ENCODE measurements at places on chromosomes 6 and 20.

DNA sequence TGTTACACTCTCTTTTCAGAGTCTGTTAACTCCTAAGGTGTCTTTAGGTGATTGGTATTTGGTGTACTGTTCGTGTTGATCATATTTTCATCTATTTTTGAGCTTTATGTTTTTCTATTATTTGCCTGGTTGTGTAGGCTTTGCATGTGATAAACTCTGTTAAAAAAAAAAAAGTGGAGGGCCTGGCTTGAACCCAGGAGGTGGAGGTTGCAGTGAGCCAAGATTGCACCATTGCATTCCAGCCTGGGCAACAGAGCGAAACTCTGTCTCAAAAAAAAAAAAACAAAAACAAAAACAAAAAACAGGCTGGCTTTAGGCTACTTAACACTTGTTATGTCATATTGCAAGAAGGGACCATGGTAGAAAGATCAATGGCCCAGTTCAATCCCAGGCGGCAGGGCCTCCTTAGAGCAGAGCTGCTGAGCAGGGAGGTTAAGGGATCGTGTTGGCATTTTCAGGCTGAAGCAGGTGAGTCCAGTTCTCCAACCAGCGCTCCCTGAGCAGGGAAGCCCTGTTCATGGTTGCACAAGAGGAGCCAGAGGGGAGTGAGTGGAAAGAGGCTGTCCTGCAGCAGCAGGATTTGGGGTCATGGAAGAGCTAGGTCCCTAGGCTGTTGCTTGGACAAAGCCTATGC is 8.5 kb downstream of the PYGB start:
- no peak for DNase-seq

DNA sequence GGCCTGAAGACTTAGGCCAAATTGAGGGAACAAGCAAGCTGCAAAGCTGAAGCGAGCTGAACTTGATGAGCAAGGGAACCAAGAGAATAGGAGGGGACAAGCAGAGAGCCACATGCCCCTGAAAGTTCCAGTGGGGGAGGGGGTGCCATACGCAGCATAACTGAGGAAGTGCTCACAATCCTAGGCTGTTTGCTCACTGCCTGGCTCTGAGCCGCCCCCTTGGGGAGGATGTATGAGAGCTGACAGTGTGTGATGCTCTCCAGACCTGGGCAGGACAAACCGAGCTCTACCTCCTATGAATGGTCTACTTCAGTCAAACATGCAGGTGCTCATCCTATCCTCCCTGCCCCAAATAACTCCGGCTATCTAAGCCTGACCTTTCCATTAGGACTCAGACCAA is 52.1 kb downstream of the FAXC start:
- no peak for DNase-seq

DNA sequence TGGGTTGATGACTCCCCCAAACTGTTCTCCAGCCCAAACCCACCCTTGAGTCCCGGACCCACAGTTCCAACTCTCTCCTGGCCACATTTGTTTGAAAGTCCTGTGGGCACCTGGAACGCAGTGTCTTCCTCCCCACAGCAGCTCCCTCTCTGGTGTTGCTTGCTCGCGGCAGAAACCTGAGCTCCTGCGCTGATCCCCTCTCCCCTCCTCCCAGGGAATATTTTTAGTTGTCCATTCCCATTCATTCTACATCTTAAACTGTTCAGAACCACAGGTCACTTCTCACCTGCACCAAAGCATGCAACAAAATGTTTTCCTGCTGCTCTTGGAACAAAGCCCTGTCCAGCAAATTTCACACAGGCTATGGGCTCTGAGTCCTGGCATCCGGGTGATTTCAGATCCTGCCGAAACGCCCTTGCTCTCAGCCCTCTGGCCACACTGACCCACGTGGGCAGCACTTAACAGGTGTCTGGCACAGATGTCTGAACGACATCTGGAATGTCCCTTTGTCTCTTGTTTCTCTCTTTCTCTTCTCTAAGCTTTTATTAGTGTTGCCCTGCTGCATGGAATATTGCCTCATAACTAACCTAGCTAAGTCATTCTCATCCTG is 27.0 kb upstream of the PMEPA1 start:
- peak; percentile 7 for DNase-seq

- DNase-seq, result peak; percentile 30
These were observed 984 bp downstream of the TNFRSF21 start for GRCh38 chr6:47308552-47309290.

- DNase-seq, result no peak
These were observed 49.8 kb upstream of the HEY2 start for GRCh38 chr6:125699591-125699990.

- DNase-seq, result peak; percentile 63
These were observed 27.9 kb upstream of the ZFP64 start for GRCh38 chr20:52219441-52219840.

- no peak for DNase-seq
These were observed 123.0 kb downstream of the BANF2 start for GRCh38 chr20:17822540-17823408.

DNA sequence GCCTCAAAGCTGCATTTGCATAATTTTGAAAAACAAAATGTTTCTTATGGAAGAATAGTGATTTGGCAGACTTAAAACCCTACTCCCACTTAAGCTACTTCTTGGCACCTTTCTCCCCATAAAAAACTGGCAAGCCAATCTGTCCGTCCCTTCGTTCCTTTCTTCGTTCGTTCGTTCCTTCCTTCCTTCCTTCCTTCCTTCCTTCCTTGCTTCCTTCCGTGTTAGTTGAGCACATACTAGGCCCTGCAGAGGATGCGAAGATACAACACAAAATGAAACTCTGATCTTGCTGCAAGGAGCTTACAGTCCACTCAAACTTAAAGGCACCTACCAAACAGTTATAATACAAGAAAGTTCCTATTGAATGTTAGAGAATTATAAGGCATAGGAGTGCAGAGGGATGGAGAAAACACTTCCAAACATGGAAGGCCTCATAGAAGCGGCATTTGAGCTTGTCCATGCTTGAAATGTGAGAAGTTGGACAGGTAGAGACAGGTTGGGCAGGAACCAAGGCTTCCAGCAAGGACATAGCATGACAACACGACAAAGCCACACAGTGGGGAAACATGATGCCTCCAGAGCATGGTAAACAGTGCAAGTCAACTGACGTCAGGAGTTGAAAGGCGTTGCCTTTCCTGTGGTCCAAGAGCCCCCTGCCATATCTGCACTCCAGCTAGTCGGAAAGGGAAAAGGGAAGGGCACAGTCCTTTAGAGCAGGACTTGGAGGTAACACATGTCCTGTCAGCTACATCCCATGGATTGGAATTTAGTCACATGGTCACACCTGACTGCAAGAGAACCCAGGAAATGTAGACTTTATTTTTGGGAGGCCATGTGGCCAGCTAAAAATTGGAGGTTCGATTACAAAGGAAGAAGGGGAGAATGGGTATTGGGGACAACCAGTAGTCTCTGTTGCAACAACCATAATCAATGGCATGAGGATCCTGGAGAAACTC is 7.0 kb downstream of the PNPLA1 start:
- DNase-seq, result no peak

Data from SHP77 (cell line).